T-helper 2 cell (primary cell): ENCODE measurements at places on chromosomes 16 and 17.

GRCh38 chr17:19880393-19880792, 12.7 kb upstream of the ULK2 start:
- DNase-seq, result no peak

- no peak for DNase-seq
Measured at GRCh38 chr17:44216694-44217093, 2.8 kb downstream of the UBTF start.

DNA sequence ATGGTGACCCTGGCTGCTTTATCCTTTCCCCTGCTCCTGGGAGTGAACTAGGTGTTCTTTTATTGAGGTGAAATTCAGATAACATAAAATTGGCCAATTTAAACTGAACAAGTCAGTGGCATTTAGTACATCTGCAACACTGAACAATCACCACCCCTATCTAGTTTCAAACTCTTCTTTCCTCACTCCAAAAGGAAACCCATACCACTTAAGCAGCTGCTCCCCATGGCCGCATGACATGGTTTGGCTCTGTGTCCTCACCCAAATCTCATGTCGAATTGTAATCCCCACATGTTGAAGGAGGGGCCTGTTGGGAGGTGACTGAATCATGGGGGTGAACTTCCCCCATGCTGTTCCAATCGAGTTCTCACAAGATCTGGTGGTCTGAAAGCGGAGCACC, 154.1 kb downstream of the STX8 start:
- DNase-seq, result no peak

DNA sequence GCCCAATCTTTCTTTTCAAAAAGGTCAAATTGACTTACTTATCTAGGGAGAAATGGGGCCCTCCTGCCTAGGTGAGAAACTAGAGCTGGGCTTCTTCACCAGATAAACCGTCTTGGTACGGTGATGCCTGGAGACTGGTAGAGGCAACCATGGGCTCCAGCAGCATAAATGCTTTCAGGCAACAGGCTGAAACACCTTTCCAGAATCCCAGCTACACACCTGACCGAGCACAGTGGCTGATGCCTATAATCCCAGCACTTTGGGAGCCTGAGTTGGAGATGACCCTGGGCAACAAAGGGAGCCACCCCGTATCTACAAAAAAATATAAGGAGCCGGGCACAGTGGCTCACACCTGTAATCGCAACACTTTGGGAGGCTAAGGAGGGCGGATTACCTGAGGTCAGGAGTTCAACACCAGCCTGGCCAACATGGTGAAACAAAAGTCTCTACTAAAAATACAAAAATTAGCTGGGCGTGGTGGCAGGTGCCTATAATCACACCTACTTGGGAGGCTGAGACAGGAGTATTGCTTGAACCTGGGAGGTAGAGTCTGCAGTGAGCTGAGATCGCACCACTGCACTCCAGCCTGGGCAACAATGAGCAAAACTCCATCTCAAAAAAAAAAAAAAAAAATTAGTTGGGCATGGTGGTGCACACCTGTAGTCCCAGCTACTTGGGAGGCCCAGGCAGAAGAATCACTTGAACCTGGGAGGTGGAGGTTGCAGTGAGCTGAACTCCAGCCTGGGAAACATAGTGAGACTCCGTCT, 8.0 kb downstream of the TRAF4 start:
- no peak for DNase-seq

GRCh38 chr16:177981-178667, 1.6 kb downstream of the HBA1 start:
- DNase-seq, result no peak

- DNase-seq, result no peak
Measured at GRCh38 chr17:63809970-63810369, 17.3 kb upstream of the PSMC5 start.

DNA sequence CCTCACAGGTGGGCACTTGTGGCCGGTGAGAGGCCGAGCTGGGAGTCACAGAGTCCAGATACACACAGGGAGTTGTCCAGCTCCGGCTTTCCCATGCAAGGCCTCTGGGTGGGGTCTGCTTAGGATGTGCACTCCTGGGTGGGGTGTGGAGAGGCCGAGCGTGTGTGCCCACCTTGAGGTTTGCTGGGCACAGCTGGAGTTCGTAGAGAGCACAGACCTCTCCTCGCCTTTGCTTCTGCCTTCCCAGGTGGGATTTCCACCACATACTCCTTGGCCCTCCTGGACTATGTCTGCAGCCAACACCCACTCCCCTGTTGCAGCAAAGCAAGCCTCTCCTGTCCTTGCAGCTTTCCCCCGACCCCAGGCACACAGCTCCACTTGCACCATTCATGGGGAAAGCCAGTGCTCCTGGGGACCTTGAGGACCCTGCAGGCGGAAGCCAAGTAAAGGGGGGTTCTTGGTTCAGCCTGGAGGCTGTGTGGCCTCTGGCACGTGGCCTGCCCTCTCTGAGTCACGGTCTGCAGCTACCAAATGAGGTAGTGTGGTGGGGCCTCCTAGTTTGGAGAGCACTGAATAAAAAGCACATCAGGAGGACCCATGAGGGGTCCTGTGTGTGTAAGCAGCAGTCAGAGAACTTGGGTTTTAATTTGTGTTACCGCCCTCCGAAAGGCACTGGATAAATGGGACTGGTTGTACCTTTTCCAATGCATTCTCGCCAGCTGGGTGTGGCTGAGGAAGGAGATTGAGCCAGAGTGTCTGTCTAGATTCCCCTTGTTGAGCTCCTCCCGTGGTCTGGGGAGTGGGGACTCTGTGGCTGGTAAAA, 31.5 kb downstream of the MPRIP start:
- DNase-seq, result no peak
